ELR (cell line): ENCODE measurements at places on chromosomes 2 and 18.

- peak; percentile 73 for DNase-seq
Measured at GRCh38 chr2:232292395-232293154, 86.0 kb upstream of the ALPP start.

GRCh38 chr2:198327526-198327925 lies 523.1 kb downstream of the PLCL1 start:
- no peak for DNase-seq

- peak; percentile 40 for DNase-seq
Measured at GRCh38 chr2:126932529-126932928, 33.8 kb downstream of the TEX51 start.

- no peak for DNase-seq
Measured at GRCh38 chr2:31057691-31058090, 80.5 kb downstream of the GALNT14 start.

GRCh38 chr2:232211743-232212686 lies 166.5 kb upstream of the ALPP start:
- no peak for DNase-seq

GRCh38 chr18:55214969-55215368 lies 255.7 kb upstream of the CCDC68 start:
- DNase-seq = no peak
